Naive B cell (primary cell): ENCODE measurements at places on chromosomes 3 and 15. TPM values are rescaled to one million over a fixed set of nuclear protein-coding genes. Genes with fewer than 3 reads are reported as not detected.

LEO1 gene
- 14.4 TPM for polyA plus RNA-seq

GRK7 gene
- polyA plus RNA-seq = 0.08 TPM

DNA sequence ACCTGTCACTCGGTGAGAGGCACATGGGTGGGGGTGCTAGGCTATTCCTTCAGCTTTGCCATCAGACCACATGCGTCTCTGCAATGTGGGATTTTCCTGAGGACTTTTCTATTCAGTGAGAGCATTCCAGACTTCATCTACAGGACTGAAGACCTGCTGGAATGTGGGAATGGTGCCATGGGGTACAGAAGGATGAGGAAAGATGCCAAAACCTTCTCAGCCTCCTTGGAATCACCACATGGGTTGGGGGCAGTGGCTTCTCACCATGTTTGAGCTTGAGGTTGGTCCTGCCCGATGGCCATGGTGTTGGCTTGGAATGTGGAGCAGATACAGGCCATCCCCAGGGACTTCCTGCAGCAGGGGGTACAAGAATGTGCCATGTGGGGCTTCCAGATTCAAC is 80.9 kb upstream of the KLF13 start:
- H3K4me3 ChIP-seq = no peak overlapping the region
- DNase-seq = no peak
- H3K27ac ChIP-seq = no peak overlapping the region
- peaks cover 11% of the 10 kb centered on the region for H3K4me1 ChIP-seq
- H3K36me3 ChIP-seq = no peaks in the 10 kb centered on the region
- no peaks in the 10 kb centered on the region for H3K27me3 ChIP-seq

DNAJA4 gene
- polyA plus RNA-seq = 5.3 TPM

- H3K4me1 ChIP-seq = no peaks in the 10 kb centered on the region
- H3K36me3 ChIP-seq = peaks cover 2% of the 10 kb centered on the region
- H3K27me3 ChIP-seq = no peaks in the 10 kb centered on the region
- DNase-seq = no peak
- H3K4me3 ChIP-seq = no peak overlapping the region
Observed at GRCh38 chr15:98906712-98907083, 100.9 kb downstream of the PGPEP1L start.

ISG20 gene
- polyA plus RNA-seq = 949 TPM

- no peaks in the 10 kb centered on the region for H3K4me1 ChIP-seq
- no peak overlapping the region for H3K4me3 ChIP-seq
- no peaks in the 10 kb centered on the region for H3K36me3 ChIP-seq
Observed at GRCh38 chr3:169362301-169362700, 301.2 kb downstream of the MECOM start.

PLCH1 gene
- polyA plus RNA-seq = not detected

ATP13A4 gene
- polyA plus RNA-seq = not detected

GRCh38 chr15:67501177-67501835 is 19.6 kb upstream of the C15orf61 start:
- DNase-seq = no peak
- no peak overlapping the region for H3K27ac ChIP-seq
- H3K36me3 ChIP-seq = no peaks in the 10 kb centered on the region
- H3K4me1 ChIP-seq = peaks cover 14% of the 10 kb centered on the region
- H3K27me3 ChIP-seq = no peaks in the 10 kb centered on the region
- H3K4me3 ChIP-seq = no peak overlapping the region

- H3K4me3 ChIP-seq = no peak overlapping the region
- no peaks in the 10 kb centered on the region for H3K36me3 ChIP-seq
- no peaks in the 10 kb centered on the region for H3K4me1 ChIP-seq
Observed at GRCh38 chr3:117910820-117911521, 1123.7 kb downstream of the IGSF11 start.

DNA sequence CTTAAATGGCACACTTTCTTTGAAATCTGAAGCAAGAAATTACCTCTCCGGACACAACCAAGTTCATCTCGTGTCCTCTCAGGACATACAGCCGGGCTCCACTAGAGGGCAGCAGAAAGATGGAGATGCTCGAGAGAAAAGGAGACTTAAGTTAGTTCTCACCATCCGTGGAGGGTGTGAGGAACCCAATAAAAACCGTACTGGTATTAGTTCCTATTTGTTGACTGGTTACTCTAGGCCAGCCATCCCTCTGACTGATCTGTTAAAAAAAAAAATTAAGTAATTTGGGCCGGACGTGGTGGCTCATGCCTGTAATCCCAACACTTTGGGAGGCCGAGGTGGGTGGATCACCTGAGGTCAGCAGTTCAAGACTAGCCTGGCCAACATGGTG is 7.9 kb upstream of the CYP11A1 start:
- peaks cover 21% of the 10 kb centered on the region for H3K27me3 ChIP-seq
- H3K4me1 ChIP-seq = peaks cover 25% of the 10 kb centered on the region
- H3K27ac ChIP-seq = peak overlapping the region; percentile 86
- DNase-seq = peak; percentile 81
- peak overlapping the region; percentile 25 for H3K4me3 ChIP-seq
- no peaks in the 10 kb centered on the region for H3K36me3 ChIP-seq

- H3K4me3 ChIP-seq = no peak overlapping the region
- DNase-seq = no peak
- no peaks in the 10 kb centered on the region for H3K4me1 ChIP-seq
- H3K27me3 ChIP-seq = no peaks in the 10 kb centered on the region
Observed at GRCh38 chr15:93417156-93417555, 328.1 kb upstream of the RGMA start.

GRCh38 chr3:133934996-133935842 is 39.5 kb upstream of the RAB6B start:
- DNase-seq = no peak
- H3K36me3 ChIP-seq = no peaks in the 10 kb centered on the region
- no peak overlapping the region for H3K27ac ChIP-seq

- DNase-seq = no peak
- no peaks in the 10 kb centered on the region for H3K4me1 ChIP-seq
- no peak overlapping the region for H3K4me3 ChIP-seq
- no peaks in the 10 kb centered on the region for H3K27me3 ChIP-seq
- no peaks in the 10 kb centered on the region for H3K36me3 ChIP-seq
- H3K27ac ChIP-seq = no peak overlapping the region
Observed at GRCh38 chr3:116057400-116058006, 387.8 kb downstream of the LSAMP start.

- H3K4me3 ChIP-seq = no peak overlapping the region
- H3K27ac ChIP-seq = no peak overlapping the region
- no peak for DNase-seq
- peaks cover 17% of the 10 kb centered on the region for H3K27me3 ChIP-seq
- no peaks in the 10 kb centered on the region for H3K4me1 ChIP-seq
Observed at GRCh38 chr3:66615643-66616301, 115.0 kb upstream of the LRIG1 start.

- DNase-seq = no peak
- no peak overlapping the region for H3K4me3 ChIP-seq
- H3K27ac ChIP-seq = no peak overlapping the region
- H3K4me1 ChIP-seq = peaks cover 39% of the 10 kb centered on the region
- no peaks in the 10 kb centered on the region for H3K27me3 ChIP-seq
- H3K36me3 ChIP-seq = peaks cover 10% of the 10 kb centered on the region
Observed at GRCh38 chr3:14440531-14441239, 38.3 kb downstream of the SLC6A6 start.

DNA sequence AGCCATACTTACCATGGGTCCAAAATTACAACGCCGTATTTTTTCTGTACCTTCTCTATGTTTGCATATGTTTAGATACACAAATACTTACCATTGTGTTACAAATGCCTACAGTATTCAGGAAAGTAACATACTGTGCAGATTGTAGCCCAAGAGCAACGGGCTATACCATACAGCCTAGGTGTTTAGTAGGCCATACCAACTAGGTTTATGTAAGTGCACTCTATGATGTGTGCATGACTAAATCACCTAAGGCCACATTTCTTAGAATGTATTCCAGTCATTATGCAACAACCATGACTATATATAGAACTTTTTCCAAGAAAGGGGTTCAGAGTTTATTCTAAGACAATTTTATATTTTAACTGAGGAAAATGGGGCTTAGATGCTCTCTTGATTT is 411.7 kb downstream of the MAGI1 start:
- peaks cover 4% of the 10 kb centered on the region for H3K27me3 ChIP-seq
- H3K36me3 ChIP-seq = no peaks in the 10 kb centered on the region
- no peak overlapping the region for H3K4me3 ChIP-seq
- no peaks in the 10 kb centered on the region for H3K4me1 ChIP-seq
- DNase-seq = no peak

ST8SIA2 gene
- polyA plus RNA-seq = not detected

CCR9 gene
- polyA plus RNA-seq = 1.7 TPM

IREB2 gene
- 15.6 TPM for polyA plus RNA-seq

ZNF620 gene
- not detected for polyA plus RNA-seq

DNA sequence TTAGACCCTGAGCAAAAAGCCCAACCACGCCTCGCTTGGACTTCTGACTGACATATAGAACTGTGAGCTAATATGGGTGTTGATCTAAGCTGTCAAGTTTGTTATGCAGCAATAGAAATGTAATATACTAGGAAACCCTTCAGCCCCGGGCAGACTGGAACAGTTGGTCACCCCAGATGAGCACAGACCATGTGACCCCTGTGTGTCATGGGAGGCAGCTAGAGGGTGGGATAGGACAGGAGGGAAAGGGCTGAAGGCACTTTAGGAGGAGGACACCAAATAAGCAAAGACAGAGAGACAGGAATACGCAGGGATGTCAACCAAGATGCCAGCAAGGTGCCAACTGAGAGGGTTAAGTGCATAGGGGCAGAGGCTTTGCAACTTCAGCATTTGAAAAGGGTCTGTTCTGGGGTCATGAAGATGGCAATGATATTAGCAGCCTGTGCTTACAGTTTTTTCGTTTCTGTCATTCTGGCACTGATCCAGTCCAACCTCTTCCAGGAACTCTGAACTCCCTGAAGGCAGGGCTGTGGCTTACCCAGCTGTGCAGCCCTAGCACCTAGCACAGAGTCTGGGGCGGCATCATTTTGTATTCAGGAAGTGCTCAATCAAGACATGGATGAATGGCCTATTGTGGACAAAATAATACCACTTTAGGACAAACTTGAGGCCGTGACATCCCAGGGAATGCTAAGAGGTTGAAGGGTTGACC is 51.4 kb downstream of the HES1 start:
- H3K36me3 ChIP-seq = no peaks in the 10 kb centered on the region
- H3K4me3 ChIP-seq = no peak overlapping the region
- H3K27me3 ChIP-seq = peaks cover 21% of the 10 kb centered on the region
- no peak overlapping the region for H3K27ac ChIP-seq

DNA sequence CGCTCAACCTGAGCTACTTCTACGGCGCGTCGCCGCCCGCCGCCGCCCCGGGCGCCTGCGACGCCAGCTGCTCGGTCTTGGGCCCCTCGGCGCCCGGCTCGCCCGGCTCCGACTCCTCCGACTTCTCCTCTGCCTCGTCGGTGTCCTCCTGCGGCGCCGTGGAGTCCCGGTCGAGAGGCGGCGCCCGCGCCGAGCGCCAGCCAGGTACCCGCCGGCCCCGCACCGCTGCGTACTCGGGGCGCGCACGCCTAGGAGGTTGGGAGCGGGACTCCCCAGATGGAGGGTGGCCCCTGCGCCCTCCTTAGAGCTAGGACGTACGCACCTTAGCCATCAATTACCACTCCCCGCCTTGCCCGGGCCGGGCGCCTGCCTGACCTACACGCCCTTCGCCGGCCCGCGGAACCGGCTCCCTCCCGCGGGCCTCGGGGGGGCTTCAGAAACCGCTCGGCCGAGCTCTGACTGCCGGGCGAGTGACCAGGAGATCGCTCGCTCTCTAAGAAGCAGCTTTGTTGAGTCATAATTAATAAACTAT is 466 bp downstream of the NFKBIZ start:
- no peaks in the 10 kb centered on the region for H3K27me3 ChIP-seq
- peaks cover 34% of the 10 kb centered on the region for H3K36me3 ChIP-seq
- H3K4me1 ChIP-seq = peaks cover 42% of the 10 kb centered on the region

SATB1 gene
- polyA plus RNA-seq = 60.5 TPM

- H3K36me3 ChIP-seq = no peaks in the 10 kb centered on the region
- H3K27me3 ChIP-seq = peaks cover 56% of the 10 kb centered on the region
- H3K4me3 ChIP-seq = no peak overlapping the region
- DNase-seq = no peak
- H3K4me1 ChIP-seq = peaks cover 12% of the 10 kb centered on the region
- no peak overlapping the region for H3K27ac ChIP-seq
Observed at GRCh38 chr3:172100482-172100881, 61.1 kb downstream of the FNDC3B start.

SPATA12 gene
- polyA plus RNA-seq = not detected

TRPC1 gene
- 0.27 TPM for polyA plus RNA-seq

- H3K36me3 ChIP-seq = no peaks in the 10 kb centered on the region
- no peak overlapping the region for H3K4me3 ChIP-seq
- DNase-seq = no peak
- H3K27ac ChIP-seq = no peak overlapping the region
- no peaks in the 10 kb centered on the region for H3K4me1 ChIP-seq
- no peaks in the 10 kb centered on the region for H3K27me3 ChIP-seq
Observed at GRCh38 chr3:61978460-61979419, 394.6 kb downstream of the FEZF2 start.

GRCh38 chr3:71956069-71956340 is 171.1 kb upstream of the PROK2 start:
- H3K27ac ChIP-seq = no peak overlapping the region
- no peak overlapping the region for H3K4me3 ChIP-seq
- H3K4me1 ChIP-seq = peaks cover 12% of the 10 kb centered on the region
- DNase-seq = no peak
- no peaks in the 10 kb centered on the region for H3K36me3 ChIP-seq

- no peak overlapping the region for H3K4me3 ChIP-seq
- DNase-seq = no peak
- no peaks in the 10 kb centered on the region for H3K27me3 ChIP-seq
- no peak overlapping the region for H3K27ac ChIP-seq
- H3K36me3 ChIP-seq = no peaks in the 10 kb centered on the region
- H3K4me1 ChIP-seq = no peaks in the 10 kb centered on the region
Observed at GRCh38 chr3:171643681-171644080, 166.6 kb downstream of the PLD1 start.

DLEC1 gene
- 0.50 TPM for polyA plus RNA-seq

GRCh38 chr3:49411535-49411967 is 225 bp downstream of the RHOA start:
- H3K4me3 ChIP-seq = peak overlapping the region; percentile 93
- H3K27ac ChIP-seq = no peak overlapping the region
- H3K4me1 ChIP-seq = peaks cover 52% of the 10 kb centered on the region
- no peak for DNase-seq
- H3K36me3 ChIP-seq = no peaks in the 10 kb centered on the region

GRCh38 chr3:80190051-80190450 is 422.3 kb upstream of the ROBO1 start:
- no peaks in the 10 kb centered on the region for H3K4me1 ChIP-seq
- H3K27me3 ChIP-seq = no peaks in the 10 kb centered on the region
- no peaks in the 10 kb centered on the region for H3K36me3 ChIP-seq
- no peak overlapping the region for H3K4me3 ChIP-seq

GRCh38 chr3:78633626-78634025 is 1134.2 kb downstream of the ROBO1 start:
- H3K27me3 ChIP-seq = no peaks in the 10 kb centered on the region
- H3K27ac ChIP-seq = no peak overlapping the region
- DNase-seq = no peak
- H3K4me1 ChIP-seq = no peaks in the 10 kb centered on the region

ZNF860 gene
- 19.2 TPM for polyA plus RNA-seq

DNA sequence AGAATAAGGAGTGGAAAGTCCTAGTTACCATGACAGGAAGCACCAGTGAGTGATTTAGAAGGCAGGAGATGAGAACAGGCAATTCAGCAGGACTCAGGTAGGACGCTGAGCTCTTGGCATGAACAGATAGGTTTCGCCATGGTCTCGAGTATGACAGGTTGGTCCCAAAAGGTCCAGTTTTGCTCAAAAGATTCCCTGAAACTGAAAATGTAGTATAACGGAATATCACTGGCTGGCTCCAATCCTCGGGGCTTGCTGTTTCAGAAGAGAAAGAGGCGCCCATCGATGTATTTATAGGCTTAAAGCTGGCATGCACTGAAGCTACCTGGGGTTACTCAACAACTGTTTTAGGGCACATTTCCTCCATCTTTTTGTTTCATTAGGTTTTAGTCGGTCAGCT is 59.2 kb downstream of the SRGAP3 start:
- H3K4me3 ChIP-seq = no peak overlapping the region
- H3K27ac ChIP-seq = no peak overlapping the region
- no peak for DNase-seq
- H3K27me3 ChIP-seq = peaks cover 25% of the 10 kb centered on the region
